Ovary (tissue), 10 donors: ENCODE measurements at places on chromosomes 6 and 20. TPM values are rescaled to one million over a fixed set of nuclear protein-coding genes. Genes with fewer than 3 reads are reported as not detected.

TBP gene
- total RNA-seq: 13.7 TPM

DNA sequence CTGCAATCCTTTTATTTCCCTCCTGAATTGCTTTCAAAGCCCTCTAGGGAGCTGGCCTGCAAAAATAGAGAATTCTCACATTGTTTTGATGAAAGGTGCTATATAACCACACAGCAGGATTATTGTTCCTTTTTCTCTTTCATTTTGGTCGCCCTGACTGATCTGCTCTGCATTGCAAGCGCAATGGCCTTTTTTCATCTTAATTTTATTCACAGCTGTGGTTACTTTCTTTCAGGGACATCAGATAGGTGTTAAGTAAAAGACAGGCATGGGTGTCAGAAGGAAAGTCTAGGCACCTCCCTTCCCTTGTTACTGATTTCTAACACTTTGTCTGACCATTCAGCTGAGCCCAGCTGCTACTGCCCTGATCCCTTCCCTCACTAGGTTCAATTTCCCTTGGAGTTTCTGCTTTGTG lies 850.5 kb upstream of the MAP3K7 start:
- no peak for DNase-seq

DNA sequence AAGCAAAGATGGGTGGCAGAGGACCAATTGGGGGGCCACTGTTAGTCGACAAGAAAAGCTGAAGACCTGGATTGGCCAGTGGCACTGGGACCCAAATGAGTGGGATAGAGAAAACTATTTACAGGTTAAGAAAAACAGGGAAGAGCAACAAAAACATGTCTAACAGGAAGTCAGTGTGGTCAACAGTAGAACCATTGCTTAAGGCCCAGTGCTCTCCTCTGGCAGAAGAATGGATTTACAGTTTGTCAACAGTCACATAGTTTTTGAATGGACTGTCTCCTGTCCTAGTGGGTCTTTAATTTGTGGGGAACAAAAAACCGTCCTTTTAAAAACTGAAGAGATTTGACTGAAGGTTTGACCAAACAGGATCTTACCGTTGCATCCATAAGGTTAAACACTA lies 12.1 kb upstream of the WTAP start:
- no peak for DNase-seq

GRCh38 chr20:38435555-38435939 lies 419 bp upstream of the SNHG17 start:
- DNase-seq: no peak

- no peak for DNase-seq
These were observed 136.6 kb downstream of the COL9A1 start for GRCh38 chr6:70166088-70166958.

DNA sequence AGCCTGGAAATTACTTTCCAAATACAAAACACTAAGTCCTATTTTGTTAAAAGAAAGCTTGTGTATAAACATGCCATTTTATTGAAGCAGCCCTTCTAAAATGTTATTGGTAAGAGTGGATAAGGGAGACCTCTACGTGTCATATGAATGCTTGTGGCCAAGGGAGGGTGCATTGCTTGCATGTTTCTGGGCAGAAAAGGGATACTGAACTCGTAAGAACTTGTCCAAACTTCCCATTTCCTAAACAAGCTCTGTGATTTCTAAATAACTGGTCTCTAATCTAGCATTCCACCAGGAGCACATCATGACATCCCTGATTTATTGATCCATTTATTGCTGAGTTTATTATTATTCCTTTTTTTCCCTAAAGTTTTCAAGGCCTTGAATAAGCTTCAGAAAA lies 474.1 kb downstream of the CD109 start:
- DNase-seq: peak; percentile 24

DNA sequence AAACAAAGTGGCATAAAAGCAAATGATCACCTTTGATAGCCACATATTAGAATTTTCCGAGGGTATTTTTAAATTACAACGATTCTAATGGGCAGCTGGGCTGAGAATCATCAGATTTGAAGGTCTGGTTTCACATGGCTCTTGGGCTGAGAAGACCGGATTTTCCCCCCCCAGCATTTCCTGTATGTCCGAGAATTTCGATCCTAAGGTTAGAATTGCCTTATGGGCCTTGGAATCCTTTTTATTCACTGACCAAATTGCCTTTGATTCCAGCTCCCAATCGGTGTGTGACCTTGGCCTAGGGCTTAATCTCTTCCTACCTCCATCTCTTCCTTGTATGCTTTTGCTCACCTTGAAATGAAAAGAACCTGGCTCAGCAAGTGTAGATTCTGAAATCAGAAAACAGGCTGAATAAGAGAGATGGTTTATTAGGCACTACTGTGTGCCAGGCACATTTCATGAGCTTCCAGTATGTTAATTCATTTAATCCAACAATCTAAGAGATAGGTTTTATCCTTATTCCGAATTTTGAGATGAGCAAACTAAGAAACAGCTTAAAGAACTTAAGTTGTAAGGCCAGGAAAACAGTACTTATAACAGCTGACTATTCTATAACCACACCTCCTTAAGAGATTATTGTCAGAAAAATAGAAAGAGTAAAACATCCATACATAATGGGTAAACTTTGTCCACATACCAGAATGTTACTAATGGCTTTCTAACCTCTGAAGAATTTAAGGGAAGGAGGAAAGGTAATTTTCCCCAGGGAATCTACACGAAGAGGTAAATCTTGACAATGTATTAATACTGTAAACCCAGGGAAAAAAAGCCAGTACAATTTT lies 39.4 kb downstream of the HFE start:
- DNase-seq: no peak

DNA sequence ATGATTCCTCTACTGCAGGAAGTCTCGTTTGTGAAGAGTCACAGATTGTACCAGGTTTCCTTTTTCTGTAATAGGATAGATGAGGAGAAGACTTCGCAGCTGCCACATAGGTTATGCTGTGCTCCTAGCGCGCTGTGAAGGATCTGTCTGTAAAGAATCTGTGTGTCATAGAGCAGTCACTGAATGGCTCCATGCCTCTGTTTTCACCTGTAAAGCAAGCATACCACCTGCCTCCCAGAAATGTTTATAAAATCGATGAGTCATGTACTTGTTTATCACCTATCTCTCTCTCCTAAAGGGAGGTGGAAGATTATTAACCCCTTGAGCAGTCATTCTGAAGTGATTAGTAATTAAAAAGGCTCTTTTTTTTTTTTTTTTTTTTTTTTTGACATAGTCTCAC lies 86.6 kb downstream of the TFAP2B start:
- DNase-seq: no peak
